ENCODE measurements at places on chromosomes 1 and 21.

DNA sequence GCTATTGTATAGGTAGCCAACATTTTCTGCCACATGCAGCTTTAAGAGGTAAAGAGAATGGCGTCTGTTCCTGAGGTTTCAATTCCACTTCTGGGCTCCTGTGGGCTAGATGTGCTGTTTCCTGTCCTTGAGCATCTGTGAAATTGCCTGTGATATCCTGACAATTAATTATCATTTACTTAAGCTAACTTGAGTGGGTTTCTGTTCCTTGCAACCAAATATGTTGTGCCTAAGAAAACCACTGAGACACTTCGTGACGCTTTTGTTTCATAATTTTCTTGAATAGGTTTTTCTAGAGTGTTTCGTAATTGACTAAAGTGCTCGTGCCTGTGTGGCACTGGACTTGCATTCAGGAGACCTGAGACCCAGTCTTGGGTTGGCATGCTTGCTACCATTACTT is 127.3 kb upstream of the POU3F1 start:
- no peak for DNase-seq

- peak; percentile 70 for DNase-seq
Observed at GRCh38 chr1:247118946-247119446, 14.8 kb upstream of the ZNF669 start.

DNA sequence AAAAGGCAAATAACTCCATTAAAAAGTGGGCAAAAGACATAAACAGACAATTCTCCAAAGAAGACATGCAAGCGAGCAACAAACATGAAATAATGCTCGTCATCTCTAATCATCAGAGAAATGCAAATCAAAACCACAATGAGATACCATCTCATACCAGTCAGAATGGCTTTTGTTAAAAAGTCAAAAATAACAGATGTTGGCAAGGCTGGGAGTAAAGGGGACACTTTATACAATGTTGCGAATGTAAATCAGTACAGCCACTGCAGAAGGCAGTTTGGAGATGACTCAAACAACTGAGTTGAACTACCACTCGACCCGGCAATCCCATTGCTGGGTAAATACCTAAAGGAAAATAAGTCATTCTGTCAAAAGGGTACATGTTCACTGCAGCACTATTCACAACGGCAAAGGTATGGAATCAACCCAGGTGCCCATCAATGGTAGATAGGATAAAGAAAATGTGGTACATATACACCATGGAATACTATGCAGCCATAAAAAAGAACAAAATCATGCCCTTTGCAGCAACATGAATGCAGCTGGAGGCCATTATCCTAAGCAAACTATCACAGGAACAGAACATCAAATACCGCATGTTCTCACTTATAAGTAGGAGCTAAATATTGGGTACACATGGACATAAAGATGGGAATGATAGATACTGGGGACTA is 25.9 kb downstream of the TSPAN2 start:
- peak; percentile 59 for DNase-seq

DNA sequence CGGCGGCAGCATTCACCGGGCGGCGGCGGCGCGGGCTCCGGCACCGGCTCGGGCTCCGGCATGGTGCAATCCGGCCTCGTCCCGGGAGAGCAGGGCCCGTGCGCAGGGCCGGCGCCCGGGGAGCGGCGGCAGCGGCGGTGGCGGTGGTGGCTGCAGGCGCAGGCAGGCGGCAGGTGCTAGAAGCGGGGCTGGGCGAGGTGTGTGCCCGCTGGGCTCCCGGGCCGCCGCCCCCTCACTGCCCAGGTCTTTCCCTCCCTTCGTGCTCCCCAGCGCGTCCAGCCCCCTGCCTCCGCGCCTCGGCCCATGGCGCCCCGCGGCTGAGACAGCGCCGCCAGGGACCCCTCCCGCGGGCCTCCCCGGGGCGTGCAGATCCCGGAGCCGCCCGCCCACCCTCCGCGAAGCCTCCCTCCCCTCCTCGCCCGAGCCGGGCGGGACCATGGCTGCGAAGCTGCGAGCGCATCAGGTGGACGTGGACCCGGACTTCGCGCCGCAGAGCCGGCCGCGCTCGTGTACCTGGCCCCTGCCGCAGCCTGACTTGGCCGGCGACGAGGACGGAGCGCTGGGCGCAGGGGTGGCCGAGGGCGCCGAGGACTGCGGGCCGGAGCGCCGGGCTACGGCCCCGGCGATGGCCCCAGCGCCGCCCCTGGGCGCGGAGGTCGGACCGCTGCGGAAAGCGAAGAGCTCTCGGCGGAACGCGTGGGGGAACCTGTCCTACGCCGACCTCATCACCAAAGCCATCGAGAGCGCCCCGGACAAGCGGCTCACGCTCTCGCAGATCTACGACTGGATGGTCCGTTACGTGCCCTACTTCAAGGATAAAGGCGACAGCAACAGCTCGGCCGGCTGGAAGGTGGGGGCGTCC is 492 bp downstream of the FOXO6 start:
- DNase-seq, result peak; percentile 49

DNA sequence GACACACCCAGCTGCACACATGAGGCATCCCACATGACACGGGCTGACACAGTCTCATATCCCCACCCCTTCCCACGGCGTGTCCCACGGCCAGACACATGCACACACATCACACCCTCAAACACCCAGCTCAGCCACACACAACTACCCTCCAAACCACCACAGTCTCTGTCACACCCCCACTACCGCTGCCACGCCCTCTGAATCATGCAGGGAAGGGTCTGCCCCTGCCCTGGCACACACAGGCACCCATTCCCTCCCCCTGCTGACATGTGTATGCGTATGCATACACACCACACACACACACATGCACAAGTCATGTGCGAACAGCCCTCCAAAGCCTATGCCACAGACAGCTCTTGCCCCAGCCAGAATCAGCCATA is 22.6 kb downstream of the PODN start:
- DNase-seq, result no peak
